ENCODE measurements at places on chromosomes 16 and 17.

- no peak for DNase-seq
These were observed 25.0 kb downstream of the MRC2 start for GRCh38 chr17:62652251-62653001.

- no peak for DNase-seq
These were observed at the start of gene TMEM92 for GRCh38 chr17:50274142-50274896. Gene TMEM92 (plus strand): TSS chr17:50274466. CDS start chr17:50274502, 36 bp downstream.

DNA sequence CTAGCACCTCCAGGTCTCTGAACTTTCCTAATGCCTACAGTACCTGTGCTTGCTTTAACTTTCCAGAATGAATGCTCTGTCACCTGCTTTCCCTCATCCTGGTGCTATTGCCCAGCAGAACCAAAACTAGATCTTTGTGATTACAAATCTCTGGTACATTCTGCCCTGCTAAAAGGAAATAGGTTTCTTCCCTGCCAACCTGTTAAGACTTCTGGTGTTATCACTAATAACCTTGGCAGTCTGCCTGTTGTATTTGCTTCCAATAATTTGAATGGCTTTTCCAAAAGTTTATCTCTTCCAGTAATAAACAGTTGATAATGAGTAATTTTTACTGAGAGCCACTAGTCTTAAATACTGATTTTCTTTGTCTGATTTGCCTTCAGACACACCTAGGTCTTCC, 15.4 kb downstream of the PDZD9 start:
- DNase-seq, result no peak

DNA sequence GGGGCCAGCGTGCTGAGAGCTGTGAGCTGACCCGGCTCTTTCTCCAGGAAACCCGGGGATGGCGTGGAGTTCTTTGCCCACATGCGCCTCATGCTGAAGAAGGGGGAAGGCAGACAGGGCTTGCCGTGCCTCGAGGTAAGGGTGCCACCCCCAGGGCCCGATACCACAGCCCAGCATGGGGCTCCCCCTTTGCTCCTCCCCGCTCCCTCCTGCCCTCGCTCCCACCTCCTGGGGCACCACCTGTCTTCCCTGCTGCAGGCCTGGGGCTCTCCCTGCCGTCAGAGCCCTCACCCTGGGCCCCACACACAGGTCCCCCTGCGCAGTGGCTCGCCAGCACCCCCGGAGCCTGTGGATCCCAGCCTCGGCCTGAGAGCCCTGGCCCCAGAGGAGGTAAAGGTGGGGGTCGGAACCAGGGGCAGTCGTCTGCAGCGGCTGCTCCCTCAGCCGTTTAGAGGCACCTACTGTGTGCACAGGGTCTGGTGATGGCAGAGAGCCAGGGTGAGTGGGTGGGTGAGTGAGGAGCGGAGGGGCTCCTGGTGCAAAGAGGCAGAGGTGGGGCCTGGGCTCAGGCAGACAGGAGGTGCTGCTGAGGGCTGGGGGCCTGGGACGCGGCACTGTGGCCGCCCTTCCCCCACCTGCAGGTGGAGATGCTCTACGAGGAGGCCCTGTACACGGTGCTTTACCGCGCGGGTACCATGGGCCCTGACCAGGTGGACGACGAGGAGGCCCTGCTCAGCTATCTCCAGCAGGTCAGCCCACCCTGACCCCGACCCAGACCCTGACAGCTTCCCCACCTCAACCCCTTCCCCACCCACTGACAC, 5.6 kb downstream of the BAIAP3 start:
- no peak for DNase-seq

DNA sequence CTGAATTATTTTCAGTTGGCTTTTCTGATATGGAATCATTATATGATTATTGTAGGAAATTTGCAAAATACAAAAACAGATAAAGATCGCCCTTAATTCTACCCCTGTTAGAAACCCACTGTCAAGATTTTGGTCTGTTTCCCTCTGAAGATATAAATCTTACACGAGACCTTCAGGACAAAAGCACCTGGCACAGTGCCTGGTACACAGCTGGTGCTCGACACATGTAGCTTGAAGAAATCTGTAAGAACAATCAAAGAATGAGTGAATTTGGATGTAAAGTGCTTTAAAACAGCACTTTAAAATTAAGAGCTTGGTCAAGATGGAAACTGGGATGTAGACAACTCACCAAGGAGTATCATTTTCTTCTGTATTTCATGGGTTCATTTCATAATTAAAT, 181.1 kb downstream of the C16orf78 start:
- DNase-seq, result no peak

GRCh38 chr16:70390774-70391173, 44.1 kb downstream of the DDX19A start:
- no peak for DNase-seq

DNA sequence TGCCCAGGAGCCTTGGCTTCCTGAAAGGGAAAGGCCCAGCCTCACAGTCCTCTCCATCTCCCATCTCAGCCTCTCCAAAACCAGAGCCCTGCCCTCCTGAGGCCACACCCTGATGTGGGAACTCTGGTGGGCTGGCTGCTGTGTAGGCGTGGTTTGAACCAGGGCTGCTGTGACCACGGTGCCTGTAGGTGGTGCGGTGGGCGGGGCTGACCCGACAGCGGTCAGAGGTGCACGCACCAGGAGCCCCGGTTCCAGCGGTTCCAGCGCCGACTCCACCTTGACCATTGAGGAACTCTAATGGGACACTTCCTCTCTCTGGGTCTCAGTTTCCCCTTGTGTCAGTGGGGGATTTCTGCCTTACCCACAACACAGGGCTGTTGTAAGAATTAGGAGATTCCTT, 2.4 kb downstream of the RAP1GAP2 start:
- DNase-seq, result no peak

DNA sequence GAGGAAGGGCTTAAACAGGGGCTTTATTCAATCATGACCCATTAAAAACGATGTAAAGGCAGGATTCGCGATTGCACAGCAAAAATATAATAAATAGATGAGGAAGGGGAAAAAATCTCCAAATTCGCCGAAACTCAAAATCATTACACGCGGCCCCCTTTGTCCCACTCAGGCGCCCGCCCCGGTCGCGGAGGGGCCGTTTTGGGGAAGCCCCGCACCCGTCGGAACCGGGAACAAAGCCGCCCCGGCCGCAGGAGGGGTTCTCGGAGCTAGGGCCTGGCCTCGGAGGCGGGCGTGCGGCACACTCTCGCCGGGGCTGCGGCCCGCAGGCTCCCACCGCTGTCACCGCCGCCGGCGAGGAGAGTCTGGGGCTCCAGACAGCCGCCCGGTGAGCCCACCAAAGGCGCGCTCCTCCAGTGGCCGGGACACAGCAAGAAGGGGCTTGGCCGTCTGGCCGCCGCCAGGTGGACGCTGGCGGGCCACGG, 521 bp downstream of the C16orf87 start:
- no peak for DNase-seq

DNA sequence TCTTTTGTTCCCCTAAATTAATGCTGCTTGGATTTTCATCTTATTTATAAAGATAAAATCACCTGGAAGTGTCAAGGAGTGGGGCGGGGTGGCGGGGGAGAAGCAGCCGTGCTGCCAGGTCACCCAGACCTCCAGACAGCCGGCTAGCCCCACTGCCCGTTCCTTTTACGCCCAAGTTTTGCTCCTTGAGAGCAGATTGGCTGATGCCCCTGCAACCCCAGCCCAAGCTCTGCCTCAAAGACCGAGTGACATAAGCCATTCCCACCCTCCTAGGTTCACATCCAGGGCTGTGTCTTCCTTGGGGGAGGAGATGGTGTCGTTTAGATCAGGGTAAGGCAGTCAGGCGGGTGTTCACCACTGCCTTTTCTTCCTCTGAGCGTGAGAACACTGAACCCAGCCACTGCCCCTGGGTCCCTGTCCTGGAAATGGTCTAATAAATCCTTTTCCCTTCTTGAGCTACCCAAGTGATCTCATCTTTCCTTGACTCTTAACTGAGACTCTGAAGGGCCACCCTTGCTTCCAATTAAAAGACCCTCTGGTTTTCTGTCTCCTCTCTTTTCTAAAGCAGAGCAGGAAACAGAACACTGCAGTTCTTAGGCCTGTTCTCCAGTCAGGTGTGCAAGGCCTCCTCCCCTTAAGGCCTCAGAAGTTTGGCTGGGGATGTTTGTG, 5.7 kb downstream of the PDF start:
- no peak for DNase-seq

DNA sequence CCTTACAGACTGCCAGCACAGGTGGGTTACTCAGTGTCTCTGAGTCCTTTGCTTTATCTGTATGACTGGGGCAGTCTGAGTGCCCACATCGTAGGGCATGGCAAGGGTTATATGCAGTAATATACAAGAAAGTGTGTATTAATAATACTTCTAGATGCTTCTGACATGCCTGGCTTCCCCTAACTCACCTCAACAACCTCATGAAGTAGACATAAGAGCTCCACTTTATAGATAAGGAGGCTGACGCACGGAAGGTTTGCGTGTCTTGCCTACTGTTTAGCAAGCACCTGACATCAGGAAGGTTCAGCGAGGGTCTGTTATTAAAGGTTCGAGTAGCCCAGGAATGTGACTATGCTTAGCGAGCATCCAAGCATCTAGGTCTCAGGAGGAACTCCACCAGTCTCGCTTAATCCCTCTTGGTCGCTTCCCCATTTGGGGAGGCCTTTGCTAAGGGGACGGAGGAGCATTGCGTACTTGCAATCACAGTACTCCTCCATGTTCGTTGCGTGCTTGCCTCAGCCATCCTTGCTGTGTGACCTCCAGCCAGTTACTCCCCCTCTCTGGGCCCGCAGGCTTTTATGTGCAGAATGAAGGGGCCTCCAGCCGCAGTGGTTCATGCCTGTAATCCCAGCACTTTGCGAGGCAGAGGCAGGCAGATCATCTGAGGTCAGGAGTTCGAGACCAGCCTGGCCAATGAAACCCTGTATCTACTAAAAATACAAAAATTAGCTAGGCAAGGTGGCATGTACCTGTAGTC, 1.6 kb downstream of the KCNG4 start:
- DNase-seq, result no peak

GRCh38 chr17:1621273-1621954, 7.2 kb downstream of the SLC43A2 start:
- DNase-seq, result no peak

- DNase-seq, result no peak
These were observed 5.6 kb upstream of the NOTUM start for GRCh38 chr17:81966343-81967243.

DNA sequence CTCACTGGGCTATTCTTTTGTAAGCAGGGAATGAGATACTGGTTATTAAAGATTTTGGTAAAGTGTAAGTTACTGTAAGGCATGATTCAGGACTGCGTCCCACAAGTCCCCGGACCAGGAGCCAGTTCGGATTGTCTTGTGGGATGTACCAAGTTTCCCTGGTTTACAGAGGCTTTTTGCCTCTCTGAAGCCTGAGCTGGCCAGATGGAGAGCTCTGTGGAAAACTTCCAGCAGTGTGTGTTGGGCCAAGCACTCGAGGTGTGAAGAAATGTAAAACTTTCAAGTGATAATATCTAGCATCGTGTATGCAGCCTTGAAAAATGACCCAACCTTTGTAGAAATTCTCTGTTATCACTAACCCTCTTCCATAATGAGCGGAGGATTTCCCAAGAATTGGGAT, 2.4 kb downstream of the EPN2 start:
- peak; percentile 68 for DNase-seq

GRCh38 chr16:54588026-54588425, 301.4 kb upstream of the IRX3 start:
- no peak for DNase-seq

DNA sequence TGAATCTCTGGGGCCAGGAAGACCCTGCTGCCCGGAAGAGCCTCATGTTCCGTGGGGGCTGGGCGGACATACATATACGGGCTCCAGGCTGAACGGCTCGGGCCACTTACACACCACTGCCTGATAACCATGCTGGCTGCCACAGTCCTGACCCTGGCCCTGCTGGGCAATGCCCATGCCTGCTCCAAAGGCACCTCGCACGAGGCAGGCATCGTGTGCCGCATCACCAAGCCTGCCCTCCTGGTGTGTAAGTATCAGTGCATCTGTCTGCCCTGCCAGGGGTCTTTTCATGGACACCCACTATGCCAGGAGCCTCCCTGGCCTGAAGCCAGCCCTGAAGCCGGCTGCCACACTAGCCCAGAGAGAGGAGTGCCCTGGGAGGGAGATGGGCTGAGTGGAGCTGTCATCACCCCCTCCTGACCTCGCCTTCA, at the start of gene CETP:
Gene CETP (plus strand): TSS at position 100 of the 431 bp plus-strand sequence. CDS start 30 bp downstream, at position 130.
- no peak for DNase-seq

DNA sequence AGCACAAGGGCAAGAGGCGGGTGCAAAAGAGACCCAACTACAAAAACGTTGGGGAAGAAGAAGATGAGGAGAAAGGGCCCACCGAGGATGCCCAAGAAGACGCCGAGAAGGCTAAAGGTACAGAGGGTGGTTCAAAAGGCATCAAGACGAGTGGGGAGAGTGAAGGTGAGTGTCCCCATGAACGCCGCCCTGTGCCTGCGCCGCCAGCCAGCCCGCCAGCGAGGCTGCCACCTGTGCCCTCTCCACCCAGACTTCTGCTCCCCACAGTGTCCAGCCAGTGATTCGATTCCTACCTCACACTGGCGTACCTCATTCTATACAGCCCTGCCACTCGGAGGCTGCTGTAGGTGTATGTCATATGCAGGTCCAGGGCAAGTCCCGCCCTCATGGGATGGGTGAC, 58.8 kb downstream of the CLEC16A start:
- no peak for DNase-seq

DNA sequence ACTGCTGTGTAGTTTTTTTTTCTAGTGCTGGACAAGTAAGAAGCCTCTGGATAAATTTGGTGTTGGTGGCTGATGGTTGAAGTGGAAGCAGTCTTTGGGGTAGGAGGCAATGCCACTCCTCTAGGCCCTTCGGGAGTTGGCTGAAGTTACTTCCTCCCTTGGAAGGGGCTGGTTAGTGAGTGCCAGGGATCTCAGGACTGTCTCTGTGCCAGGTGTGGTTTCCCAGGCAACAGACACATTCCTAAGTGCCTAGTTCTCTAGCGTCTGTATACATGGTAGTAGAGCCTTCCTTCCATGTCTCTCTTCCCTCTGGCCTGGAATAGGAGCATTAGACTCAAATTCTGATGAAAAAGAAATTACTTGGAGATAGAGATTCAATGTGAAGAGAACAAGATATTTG, 15.3 kb downstream of the TMEM98 start:
- no peak for DNase-seq

DNA sequence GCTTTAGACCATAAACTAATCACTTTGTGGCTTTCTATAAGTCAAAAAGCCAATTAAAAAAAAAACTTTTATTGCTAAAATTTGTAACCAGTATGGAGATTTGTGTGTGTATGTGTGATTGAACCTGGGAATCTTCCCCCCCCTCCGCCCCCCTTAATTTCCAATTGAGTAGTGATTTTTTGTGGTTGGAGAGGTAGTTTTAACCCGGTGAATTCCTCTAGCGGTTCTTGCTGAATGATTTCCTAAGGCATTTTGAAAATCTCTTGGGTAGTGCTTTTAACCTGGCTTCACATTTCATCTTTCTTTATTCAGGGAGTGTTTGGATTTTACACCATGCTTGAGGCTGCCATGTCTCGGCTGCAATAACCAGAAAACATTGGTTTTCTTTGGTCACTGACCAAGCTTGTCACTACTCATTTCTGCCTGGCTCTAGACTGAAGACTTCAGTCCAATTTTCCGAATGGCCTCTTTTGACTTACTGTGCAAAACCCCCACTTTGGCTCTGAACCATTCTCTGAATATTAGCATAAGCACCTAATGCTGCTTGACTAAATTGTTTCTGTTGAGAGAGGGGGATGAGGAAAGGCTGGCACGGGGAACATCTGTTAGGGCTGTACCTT, 35.6 kb downstream of the PRKCA start:
- no peak for DNase-seq

- no peak for DNase-seq
These were observed 62.4 kb downstream of the STX8 start for GRCh38 chr17:9513266-9513665.

- no peak for DNase-seq
These were observed 441.9 kb downstream of the CDH13 start for GRCh38 chr16:83068686-83069085.

- DNase-seq, result no peak
These were observed 1.3 kb downstream of the CACNG4 start for GRCh38 chr17:66965801-66966262.

GRCh38 chr16:29807426-29808218, 1.3 kb downstream of the MAZ start:
- DNase-seq, result peak; percentile 95
